ENCODE measurements at places on chromosomes 1 and 21. TPM values are rescaled to one million over a fixed set of nuclear protein-coding genes. Genes with fewer than 3 reads are reported as not detected.

GRCh38 chr1:3063379-3064295 lies 5.4 kb upstream of the PRDM16 start:
- no peak for DNase-seq

GRCh38 chr1:193749868-193750267 lies 563.5 kb upstream of the B3GALT2 start:
- no peak for DNase-seq

The PGBD5 gene
- 1.4 TPM for total RNA-seq

- no peak for DNase-seq
Observed at GRCh38 chr1:46805755-46806154, 6.9 kb downstream of the CYP4B1 start.

- no peak for DNase-seq
Observed at GRCh38 chr1:226093621-226094020, 31.1 kb downstream of the H3-3A start.

DNA sequence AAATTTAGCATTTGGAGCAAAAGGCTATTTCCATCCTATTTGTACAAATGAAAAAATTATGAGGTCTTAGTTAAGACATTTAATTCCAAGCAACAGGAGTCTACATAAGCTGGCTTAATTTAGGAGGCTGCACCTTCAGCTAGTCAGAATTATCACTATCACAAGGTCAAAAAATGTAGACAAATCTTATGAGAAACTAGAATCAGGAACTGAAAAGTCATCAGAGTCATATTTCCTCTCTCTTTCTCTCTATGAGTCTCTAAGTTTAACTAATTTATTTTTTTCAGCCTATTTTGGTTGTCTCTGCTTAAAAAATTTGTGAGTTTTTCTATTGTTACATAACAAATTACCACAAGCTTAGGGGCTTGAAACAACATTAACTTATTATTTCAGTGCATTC lies 807.1 kb upstream of the PRMT6 start:
- DNase-seq: no peak

The SERPINC1 gene
- not detected for total RNA-seq

Data from tibial nerve (tissue), 4 donors.